ENCODE measurements at places on chromosomes 3 and 15.

DNA sequence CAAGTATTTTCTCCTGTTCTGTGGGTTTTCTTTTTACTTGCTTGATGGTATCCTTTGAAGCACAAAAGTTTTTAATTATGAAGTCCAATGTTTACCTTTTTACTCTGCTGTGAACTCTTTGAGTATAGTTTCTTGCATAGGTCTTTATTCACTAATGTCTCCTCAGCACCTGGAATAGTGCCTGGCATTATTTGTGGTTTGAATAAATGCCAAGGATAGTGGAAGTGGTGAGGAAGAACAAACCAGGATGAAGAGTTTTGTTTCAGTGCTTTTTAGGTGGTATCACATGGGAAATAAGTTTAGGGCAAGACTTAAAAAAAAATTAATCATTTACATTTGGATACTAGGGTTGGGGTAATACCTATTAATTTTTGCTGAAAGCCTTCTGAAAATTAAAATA lies 25.7 kb downstream of the GPD1L start:
- no peak overlapping the region for H3K4me3 ChIP-seq
- peaks cover 2% of the 10 kb centered on the region for H3K4me1 ChIP-seq
- H3K27ac ChIP-seq, result no peak overlapping the region
- no peaks in the 10 kb centered on the region for H3K27me3 ChIP-seq
- peaks cover 26% of the 10 kb centered on the region for H3K36me3 ChIP-seq
- DNase-seq, result no peak

- H3K4me3 ChIP-seq, result no peak overlapping the region
- peaks cover 9% of the 10 kb centered on the region for H3K4me1 ChIP-seq
- H3K27ac ChIP-seq, result no peak overlapping the region
- peaks cover 16% of the 10 kb centered on the region for H3K27me3 ChIP-seq
- no peak for DNase-seq
Observed at GRCh38 chr15:47963265-47963664, 157.5 kb upstream of the SLC24A5 start.

GRCh38 chr3:180680097-180680430 lies 775 bp upstream of the CCDC39 start:
- no peaks in the 10 kb centered on the region for H3K36me3 ChIP-seq
- H3K27me3 ChIP-seq, result peaks cover 57% of the 10 kb centered on the region
- peaks cover 17% of the 10 kb centered on the region for H3K4me1 ChIP-seq
- DNase-seq, result peak; percentile 23

- H3K27me3 ChIP-seq, result peaks cover 40% of the 10 kb centered on the region
- H3K4me3 ChIP-seq, result peak within 1 kb of the TSS; percentile 69
- H3K27ac ChIP-seq, result peak within 1 kb of the TSS; percentile 46
- H3K36me3 ChIP-seq, result peaks cover 19% of the 10 kb centered on the region
Observed at GRCh38 chr3:42906070-42906847, at the start of gene ZNF662. TSS of gene ZNF662 (plus strand) at chr3:42906142. CDS start at chr3:42908115, 1,973 bp downstream.

- H3K4me3 ChIP-seq, result no peak overlapping the region
- H3K27ac ChIP-seq, result no peak overlapping the region
- H3K27me3 ChIP-seq, result peaks cover 2% of the 10 kb centered on the region
- no peaks in the 10 kb centered on the region for H3K36me3 ChIP-seq
- H3K4me1 ChIP-seq, result no peaks in the 10 kb centered on the region
Observed at GRCh38 chr3:151611419-151611818, 122.3 kb upstream of the AADACL2 start.

GRCh38 chr3:14439501-14440167 lies 37.2 kb downstream of the SLC6A6 start:
- peaks cover 10% of the 10 kb centered on the region for H3K36me3 ChIP-seq
- DNase-seq, result no peak
- H3K4me1 ChIP-seq, result peaks cover 35% of the 10 kb centered on the region
- no peaks in the 10 kb centered on the region for H3K27me3 ChIP-seq
- H3K4me3 ChIP-seq, result no peak overlapping the region

DNA sequence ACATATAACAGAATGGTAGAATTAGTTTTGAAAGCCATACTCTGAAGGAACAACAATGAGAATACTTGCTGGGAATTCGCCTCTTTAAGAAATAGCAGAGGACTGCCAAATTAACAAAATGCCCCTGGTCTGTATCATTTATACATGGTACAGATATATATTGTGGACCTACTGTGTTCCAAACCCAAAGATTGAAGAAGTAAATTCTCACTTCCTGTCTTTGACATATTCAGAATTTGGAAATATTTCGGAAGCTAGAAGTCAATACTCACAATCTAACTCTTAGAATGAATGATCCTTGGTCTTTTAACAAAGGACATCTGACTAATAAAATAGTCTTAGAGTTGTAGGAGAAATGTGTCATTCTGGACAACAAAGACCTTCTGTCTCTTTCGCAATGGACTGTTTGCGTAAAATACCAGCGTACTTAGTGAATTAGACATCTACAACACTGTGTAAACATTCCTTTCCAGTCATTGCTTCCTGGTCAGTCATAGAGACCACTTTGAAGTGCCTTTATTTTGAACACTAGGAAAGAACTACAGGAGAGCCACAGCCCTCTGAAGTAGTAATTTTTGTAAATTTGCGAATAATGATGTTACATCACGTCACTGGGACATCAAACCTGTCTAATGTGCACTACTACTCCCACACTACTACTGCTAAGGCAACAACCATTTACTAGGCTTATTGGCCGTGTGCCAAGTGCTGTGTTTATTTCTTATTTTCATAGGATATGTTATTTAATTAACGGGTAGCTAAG lies 68.0 kb downstream of the CHL1 start:
- no peaks in the 10 kb centered on the region for H3K36me3 ChIP-seq
- H3K4me1 ChIP-seq, result no peaks in the 10 kb centered on the region
- DNase-seq, result no peak

DNA sequence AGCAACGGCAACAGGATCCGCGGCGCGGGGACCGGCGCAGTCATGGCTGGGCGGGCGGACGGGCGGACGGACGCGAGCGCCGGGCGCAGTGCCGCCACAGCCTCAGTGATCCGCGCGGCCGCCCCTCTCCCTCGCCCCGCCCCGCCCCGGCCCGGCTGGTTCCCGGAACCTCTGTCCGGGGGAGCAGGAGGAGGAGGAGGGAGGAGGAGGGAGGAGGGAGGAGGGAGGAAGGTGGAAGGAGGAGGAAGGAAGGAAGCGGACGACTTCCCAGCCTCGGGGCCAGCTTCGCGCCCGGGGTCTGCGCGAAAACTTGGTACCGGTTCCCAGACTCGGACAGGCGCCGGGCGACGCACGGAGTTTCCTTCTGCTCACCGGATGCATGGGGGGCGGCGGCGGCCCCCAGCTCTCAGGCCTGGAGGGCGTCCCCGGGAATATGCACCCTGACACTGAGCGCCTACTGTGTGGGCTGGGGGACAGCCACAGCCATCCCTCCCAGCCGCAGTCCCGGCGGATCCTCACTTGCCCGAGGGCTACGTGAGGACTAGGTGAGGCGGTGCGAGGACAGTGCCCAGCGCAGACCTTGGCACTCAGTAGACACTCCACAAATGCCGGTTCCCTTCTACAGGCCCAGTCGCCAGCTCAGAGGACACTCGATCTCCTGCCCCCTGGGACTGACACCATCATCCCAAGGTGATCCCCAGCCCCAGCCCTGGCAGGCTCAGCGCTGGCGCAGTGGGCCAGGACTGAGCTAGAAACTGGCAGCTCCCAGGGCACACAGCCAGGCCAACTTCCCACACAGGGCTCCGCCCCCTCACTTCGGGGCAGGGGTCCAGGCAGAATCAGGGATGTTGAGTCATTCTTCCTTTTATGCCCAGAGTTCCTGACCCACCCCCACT lies at the start of gene SHISA5:
Gene SHISA5, minus strand, starts transcription at position 124 of the 896 bp plus-strand sequence. Its CDS starts 80 bp downstream, at position 44.
- peak; percentile 69 for DNase-seq
- H3K4me3 ChIP-seq, result peak within 1 kb of the TSS; percentile 77
- H3K36me3 ChIP-seq, result peaks cover 5% of the 10 kb centered on the region
- no peaks in the 10 kb centered on the region for H3K27me3 ChIP-seq
- peaks cover 44% of the 10 kb centered on the region for H3K4me1 ChIP-seq

- no peak for DNase-seq
- H3K4me1 ChIP-seq, result peaks cover 51% of the 10 kb centered on the region
- H3K4me3 ChIP-seq, result no peak overlapping the region
- H3K27me3 ChIP-seq, result no peaks in the 10 kb centered on the region
- H3K36me3 ChIP-seq, result peaks cover 28% of the 10 kb centered on the region
- no peak overlapping the region for H3K27ac ChIP-seq
Observed at GRCh38 chr3:106006001-106006400, 137.2 kb upstream of the CBLB start.

DNA sequence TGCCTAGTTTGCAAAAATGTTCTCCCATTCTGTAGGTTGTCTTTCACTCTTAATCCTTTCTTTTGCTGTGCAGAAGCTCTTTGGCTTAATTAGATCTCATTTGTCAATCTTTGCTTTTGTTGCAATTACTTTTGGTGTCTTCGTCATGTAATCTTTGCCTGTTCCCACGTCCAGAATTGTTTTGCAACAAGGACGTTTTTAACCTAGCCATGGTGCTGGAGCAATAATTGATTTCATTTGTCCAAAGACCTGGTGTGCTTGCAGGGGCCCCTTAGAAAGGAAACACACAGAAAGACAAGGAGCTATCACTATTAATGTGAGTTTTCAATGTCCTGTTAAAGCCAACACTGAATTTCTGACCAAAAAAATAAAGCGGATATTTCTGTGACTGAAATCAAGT lies 89.1 kb upstream of the GALNT15 start:
- no peaks in the 10 kb centered on the region for H3K4me1 ChIP-seq
- H3K36me3 ChIP-seq, result peaks cover 5% of the 10 kb centered on the region
- H3K27ac ChIP-seq, result no peak overlapping the region

DNA sequence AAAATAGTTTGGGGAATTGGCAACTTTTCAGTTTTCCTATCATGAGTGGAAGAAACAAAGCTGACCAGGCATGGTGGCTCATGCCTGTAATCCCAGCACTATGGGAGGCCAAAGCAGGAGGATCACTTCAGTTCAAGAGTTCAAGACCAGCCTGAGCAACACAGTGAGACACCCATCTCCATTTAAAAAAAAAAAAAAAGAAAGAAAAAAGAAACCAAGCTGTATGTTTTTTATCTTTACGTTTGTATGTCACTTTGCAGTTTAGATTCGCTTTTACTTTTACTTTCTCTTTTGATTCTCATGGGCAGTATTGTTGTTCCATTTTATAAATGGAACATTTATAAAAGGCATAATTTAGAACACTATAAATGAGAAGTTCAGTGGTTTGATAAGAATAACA lies 31.2 kb upstream of the TNIK start:
- no peaks in the 10 kb centered on the region for H3K27me3 ChIP-seq
- DNase-seq, result no peak
- H3K27ac ChIP-seq, result peak overlapping the region; percentile 50
- H3K4me3 ChIP-seq, result peak overlapping the region; percentile 45
- H3K4me1 ChIP-seq, result peaks cover 37% of the 10 kb centered on the region

GRCh38 chr3:179474480-179474879 lies 23.2 kb upstream of the GNB4 start:
- H3K27me3 ChIP-seq, result no peaks in the 10 kb centered on the region
- peaks cover 5% of the 10 kb centered on the region for H3K4me1 ChIP-seq
- DNase-seq, result no peak
- H3K27ac ChIP-seq, result no peak overlapping the region

- no peaks in the 10 kb centered on the region for H3K36me3 ChIP-seq
- DNase-seq, result no peak
- no peaks in the 10 kb centered on the region for H3K4me1 ChIP-seq
- H3K27ac ChIP-seq, result no peak overlapping the region
Observed at GRCh38 chr15:86915811-86916331, 836.2 kb downstream of the AGBL1 start.

- H3K4me3 ChIP-seq, result no peak overlapping the region
- DNase-seq, result no peak
- no peaks in the 10 kb centered on the region for H3K27me3 ChIP-seq
- H3K36me3 ChIP-seq, result peaks cover 77% of the 10 kb centered on the region
Observed at GRCh38 chr3:39143051-39143885, 10.1 kb downstream of the CSRNP1 start.

GRCh38 chr3:15651396-15651795 lies 49.9 kb downstream of the BTD start:
- no peak for DNase-seq
- H3K36me3 ChIP-seq, result peaks cover 14% of the 10 kb centered on the region
- no peak overlapping the region for H3K27ac ChIP-seq
- peaks cover 39% of the 10 kb centered on the region for H3K4me1 ChIP-seq
- H3K27me3 ChIP-seq, result peaks cover 22% of the 10 kb centered on the region

- DNase-seq, result no peak
- H3K36me3 ChIP-seq, result peaks cover 16% of the 10 kb centered on the region
- H3K4me3 ChIP-seq, result no peak overlapping the region
Observed at GRCh38 chr3:138774529-138775253, 60.0 kb downstream of the PIK3CB start.

DNA sequence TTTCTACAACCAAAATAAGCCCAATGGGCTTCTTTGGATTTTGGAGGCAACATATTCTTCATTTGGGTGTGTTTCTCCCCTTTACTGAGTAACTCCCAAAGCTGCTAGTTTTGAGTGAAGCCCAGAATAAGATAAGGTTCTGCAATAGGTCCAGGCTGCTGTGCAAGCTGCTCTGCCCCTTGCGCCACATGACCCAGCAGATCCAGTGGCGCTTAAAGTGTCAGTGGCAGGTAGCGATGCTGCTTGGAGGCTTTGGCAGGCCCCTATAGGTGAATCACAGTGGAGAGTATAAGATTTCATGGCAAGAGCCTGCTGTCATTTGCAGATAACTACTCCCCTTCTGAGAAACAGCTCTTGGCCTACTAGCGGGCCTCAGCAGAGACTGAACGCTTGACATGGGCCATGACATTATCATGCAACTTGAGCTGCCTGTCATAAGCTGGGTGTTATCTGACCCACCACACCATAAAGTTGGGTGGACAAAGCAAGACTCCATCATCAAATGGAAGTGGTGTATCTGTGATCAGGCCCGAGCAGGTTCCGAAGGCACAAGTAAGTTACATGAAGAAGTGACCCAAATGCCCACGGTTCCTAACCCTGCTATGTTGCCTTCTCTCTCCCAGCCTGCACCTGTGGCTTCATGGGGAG lies 88.4 kb upstream of the OXTR start:
- DNase-seq, result no peak
- no peaks in the 10 kb centered on the region for H3K4me1 ChIP-seq
- H3K36me3 ChIP-seq, result peaks cover 8% of the 10 kb centered on the region
- H3K4me3 ChIP-seq, result no peak overlapping the region
- no peaks in the 10 kb centered on the region for H3K27me3 ChIP-seq
- H3K27ac ChIP-seq, result no peak overlapping the region

- no peak overlapping the region for H3K27ac ChIP-seq
- H3K4me1 ChIP-seq, result no peaks in the 10 kb centered on the region
- no peaks in the 10 kb centered on the region for H3K27me3 ChIP-seq
Observed at GRCh38 chr3:127387119-127387518, 99.3 kb upstream of the PRR20G start.

DNA sequence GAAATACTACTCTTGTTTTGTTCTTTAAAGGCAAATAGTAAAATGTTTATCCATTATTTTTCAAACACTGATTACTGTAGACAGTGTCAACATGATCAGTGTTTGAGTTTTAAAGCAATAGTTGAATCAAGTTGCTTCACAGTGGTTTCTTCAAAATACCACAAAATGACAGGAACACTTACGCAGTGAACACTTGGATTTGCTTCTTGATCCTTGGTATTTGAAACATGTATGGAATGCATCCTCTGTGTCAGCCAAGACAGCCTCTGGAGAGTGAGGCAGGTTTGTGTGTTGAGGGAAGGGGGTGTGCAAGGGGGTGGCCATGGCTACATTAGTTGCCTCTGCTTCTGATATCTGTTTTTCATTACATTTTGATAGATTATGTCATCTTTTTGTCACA lies 413.0 kb downstream of the RBMS3 start:
- H3K27me3 ChIP-seq, result peaks cover 2% of the 10 kb centered on the region
- no peak overlapping the region for H3K27ac ChIP-seq
- no peak for DNase-seq
- no peaks in the 10 kb centered on the region for H3K36me3 ChIP-seq
